ENCODE measurements at places on chromosomes 16 and 17. TPM values are rescaled to one million over a fixed set of nuclear protein-coding genes. Genes with fewer than 3 reads are reported as not detected.
A peak's percentile ranks its signal among the peaks of the same experiment; 100 is the strongest.

Gene KRT23
- 1.5 TPM for total RNA-seq

Gene ATP2C2
- total RNA-seq = 3.5 TPM

DNA sequence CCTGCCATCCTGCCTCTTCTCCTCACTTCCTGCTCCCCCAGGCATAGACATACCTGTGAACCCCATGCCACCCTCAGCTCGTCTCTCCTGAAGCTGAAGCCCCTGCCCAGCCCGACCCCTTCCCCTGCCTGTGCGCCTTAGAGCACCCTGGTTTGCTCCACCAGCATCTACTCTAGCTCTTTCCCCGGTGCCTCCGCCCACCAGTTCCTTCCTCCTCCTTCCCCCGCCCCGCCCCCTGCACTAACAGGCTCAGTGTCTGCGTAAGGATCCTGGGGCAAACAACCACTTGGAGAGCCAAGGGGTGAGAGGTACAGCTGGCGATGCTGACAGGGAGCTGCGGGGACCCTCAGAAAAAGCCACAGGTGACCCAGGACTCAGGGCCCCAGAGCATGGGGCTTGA is 1.9 kb downstream of the GPR142 start:
- DNase-seq = peak; percentile 87

- peak; percentile 40 for DNase-seq
Measured at GRCh38 chr17:65511316-65511715, 50.1 kb downstream of the AXIN2 start.

DNA sequence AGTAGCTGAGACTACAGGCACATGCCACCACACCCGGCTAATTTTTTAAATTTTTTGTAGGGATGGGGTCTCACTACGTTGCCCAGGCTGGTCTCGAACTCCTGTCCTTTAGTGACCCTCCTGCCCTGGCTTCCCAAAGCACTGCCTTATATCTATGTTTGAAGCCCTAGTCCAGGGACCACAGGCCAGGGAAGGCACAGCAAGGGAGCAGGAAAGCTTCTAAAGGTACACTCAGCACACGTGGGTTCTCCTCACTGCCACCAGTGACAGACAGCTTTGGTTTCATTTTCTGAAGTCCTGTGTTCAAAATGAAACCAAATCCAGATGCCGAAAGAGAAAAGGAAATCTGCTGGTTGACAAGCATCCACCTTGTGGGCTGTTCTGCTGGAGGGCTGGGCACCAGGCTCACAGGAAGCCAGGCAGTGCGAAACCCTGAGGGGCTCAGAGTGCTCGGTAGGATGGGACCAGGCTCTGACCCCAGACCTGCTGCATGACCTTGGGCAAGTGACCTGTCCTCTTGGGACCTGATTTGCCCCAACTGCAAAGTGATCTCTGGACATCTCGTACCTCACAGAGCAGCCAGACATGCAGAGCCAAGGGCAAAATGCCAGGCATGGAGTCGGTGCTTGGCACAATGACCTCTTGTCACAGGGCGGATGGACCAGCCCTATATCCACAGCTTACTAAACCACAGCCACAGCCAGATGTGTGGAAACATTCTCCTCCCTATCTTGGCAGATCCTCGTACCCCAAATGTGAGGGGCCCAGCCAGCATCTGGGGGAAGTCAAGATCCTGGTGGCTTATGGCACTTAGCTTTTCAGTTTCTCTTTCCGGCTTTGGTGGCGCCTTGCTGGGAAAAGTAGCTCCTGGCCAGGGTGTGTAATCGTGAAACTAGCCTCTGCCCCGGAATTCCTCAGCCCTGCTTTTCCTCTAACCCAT is 2.8 kb upstream of the SOCS1 start:
- peak; percentile 83 for DNase-seq

DNA sequence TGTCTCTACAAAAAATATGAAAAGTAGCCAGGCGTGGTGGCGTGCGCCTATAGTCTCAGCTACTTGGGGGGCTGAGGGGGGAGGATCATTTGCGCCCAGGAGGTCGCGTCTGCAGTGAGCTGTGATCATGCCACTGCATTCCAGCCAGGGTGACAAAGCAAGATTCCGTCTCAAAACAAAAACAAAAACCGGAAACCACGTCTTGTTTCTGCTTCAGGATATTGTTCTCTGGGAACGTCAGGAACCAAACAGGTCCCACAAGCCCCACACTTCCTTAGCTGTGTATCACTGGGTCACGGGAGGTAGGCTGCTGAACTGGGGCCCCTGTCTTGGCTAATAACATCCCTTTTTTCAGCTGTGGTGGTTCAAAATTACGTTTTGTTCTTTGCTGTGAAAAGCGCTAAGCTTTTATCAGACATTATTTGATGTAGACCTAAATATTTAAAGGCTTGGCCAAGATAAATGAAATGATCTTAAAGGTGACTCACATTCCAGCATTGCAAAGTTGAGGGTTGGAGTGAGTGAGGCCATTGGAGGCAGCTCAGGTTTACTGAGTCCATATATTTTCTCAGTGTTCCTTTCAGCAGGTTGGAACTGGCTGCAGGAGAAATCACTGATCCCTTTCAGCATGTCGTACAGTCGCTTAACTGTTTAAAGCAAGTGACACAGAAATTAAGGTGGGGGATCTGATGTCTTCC is 16.4 kb upstream of the SEC14L1 start:
- no peak for DNase-seq

DNA sequence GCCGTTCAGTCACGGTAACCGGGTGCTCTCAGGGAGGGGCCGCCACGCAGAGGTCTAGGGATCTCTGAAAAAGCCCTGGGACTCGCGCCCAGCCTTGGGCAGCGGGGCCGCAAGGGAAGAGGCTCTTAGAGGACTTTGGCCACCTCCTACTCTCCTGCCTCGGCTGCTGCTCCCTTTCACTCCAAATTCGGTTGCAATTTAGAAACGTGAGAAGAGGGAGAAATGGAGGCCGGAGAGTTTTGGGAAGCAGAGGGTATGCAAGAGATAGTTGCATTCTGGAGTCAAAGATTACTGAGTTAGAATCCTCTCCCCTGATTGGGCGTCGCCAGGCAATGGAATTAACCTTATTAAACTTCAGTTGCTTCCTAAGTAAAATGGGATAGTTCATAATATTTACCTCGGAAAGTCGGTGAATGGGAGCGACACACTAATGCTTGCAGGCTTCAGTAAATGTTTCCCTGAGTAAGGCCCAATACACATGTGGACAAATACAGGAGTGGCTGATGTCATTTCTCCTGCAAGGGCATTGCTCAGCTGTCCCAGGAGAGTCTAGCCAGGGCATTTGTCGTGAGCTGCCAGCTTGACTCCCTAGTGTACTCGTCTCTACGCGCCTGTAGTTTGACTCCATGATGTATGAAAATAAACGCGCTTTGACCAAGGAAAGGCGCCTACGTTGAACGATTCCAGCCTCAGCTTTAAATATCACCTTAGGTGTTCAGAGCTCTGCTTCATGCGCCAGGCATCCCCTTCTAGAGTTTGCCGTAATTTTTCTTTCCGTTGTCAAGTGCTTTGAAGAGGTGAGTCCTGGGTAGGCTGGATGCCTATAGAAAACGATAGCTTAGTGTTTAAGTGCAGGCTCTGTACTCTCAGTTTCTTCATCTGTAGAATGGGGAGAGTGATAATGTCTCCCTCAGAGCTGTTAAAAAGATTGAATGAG is 667 bp downstream of the OGFOD1 start:
- no peak for DNase-seq

Gene ARHGDIG
- total RNA-seq = not detected

DNA sequence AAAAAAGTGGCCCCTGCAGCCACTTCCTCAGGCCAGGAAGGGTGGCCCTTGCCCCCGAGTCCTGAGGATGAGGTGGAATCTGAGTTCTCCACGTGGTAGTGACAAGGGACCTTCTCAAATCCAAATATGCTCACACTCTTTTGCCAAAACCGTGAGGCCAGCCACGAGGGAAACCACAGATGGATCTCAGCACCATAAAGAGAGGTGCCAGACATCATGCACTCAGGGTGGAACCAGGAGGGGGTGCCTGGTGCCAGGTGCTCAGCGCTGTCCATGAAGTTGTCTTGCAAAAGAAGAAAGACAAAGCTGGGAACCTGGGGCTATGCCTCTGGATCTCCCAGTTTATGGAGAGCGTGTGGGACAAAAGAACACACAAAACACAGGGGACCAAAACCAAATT is 45.2 kb upstream of the MED9 start:
- DNase-seq = no peak

DNA sequence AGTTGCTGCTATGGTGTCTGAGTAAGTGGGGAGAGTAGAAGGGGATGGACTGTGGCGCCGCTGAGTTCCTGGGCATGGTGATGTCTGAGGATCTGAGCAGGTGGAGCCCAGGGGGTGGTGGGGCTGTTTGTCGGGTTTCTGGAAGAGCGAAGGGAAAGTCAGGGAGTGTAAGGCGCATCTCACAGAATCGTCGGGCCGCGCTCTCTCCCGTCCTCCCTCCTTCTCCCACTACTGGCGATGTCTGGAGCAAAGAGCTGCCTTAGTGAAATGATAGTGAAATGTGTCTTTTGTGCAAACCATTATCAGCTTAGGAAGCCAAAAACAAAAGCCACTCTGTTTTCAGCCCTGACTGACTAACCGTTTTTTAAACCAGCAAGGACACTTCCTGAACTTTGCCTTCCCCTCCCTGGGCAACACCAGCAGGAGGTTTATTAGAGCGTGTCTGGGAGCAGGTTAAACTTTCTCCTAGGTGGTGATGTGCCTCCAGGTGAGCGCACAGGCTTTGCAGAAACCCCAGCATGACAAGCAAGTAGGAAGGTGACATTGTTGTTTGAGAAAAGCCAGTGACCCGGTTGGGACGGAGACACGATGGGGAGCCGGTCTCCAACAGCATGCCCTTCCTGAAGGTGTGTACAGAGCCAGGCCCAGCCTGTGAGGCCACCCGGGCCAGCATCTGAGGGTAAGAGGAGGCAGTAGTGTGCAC is 49.1 kb downstream of the RAB11FIP3 start:
- DNase-seq = no peak

DNA sequence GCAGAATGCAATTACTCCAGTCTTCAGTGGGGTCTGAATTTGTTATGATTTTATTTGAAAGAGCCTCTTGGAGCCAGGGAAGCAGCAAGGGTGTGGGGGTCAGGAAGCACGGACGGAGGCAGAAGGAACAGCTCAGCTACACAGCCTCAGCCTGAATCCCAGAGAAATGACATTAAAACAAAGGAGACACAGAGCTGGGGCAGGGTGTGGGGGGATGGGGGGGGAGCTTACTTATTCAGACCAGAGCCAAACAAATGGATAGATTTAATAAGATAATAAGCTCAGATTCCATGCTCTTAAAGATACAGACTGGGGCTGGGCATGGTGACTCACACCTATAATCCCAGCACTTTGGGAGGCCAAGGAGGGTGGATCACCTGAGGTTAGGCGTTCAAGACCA is 195.3 kb downstream of the ZNF423 start:
- DNase-seq = no peak

Gene G6PC1
- total RNA-seq = not detected

Gene CNGB1
- not detected for total RNA-seq

Gene TEFM
- total RNA-seq = 18.0 TPM

- DNase-seq = no peak
Measured at GRCh38 chr17:35099908-35100307, 19.8 kb downstream of the RAD51D start.
